ENCODE measurements at places on chromosomes 3 and 15.

- no peak for DNase-seq
Observed at GRCh38 chr3:112767177-112767576, 79.5 kb downstream of the CD200R1L start.

DNA sequence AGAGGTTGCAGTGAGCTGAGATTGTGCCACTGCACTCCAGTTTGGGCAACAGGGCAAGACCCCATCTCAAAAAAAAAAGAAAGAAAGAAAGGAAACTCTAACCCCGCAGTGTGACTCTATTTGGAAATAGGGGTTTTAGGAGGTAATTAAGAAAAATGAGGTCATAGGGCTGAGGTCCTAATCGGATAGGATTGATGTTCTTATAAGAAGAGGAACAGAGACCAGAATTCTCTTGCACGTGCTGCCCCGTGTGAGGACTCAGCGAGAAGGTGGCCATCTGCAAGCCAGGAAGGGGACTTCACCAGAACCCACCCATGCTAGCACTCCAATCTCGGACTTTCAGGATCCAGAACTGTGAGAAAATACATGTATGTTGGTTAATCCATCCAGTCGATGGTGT is 25.8 kb downstream of the KLHL6 start:
- no peak for DNase-seq

DNA sequence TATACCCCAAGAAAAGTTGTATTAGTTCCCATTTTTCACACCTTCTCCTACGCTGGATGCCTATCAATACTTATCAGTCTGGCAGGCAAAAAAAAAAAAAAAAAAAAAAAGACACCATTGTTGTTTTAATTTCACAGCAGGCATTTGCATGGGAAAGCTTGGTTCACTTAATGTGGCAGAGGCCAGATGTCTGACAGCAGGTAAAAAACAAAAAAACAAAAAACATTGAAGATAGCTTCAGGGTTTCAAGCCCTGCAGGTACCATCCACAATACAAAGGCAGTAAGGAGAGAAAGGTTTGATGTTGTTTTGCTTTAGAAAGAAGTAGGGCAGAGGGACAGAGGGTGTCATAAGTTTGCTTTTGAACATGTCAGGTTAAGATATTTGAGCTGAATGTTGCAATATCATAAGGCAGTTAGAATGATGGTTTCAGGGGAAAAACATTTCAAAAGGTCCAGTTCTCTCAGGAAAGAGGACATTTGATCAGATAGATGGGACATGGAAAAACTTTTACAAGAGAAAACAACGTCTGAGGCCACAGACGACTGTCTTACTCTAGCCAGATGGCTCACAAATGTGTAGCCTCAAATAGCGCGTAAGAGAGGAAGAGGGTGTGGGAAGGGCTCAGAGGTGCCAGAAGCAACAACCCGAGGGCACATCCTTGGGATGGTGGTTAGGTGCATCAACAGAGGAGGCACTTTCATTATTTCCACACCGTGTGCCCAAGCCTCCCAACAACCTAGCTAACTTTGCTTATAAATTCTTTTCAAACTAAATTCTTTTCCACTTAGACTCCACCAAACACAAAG is 25.7 kb downstream of the PCOLCE2 start:
- DNase-seq = peak; percentile 7

GRCh38 chr3:141372656-141373055 is 4.4 kb downstream of the ZBTB38 start:
- DNase-seq = no peak

- no peak for DNase-seq
Observed at GRCh38 chr15:50558012-50558411, 11.5 kb upstream of the USP50 start.

DNA sequence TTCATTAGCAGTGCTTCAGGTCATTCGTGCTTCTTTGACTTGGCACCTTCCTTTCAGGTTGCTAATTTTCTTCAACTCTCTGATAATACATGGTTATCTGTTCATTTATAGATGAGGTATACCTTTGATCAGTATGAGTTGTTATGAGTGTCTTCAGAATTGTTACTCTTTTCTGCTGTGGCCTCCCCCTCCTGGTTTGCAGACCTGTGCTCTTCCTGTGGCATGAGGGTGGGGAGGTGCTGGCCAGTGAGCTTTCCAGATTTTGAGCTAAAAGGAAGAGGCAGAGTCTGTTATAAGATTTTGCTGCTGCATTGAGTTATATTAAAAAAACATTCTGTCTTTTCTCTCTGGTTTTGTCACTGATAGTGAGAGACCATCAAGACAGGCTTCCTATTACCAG is 30.8 kb upstream of the GOLGA6L9 start:
- no peak for DNase-seq

DNA sequence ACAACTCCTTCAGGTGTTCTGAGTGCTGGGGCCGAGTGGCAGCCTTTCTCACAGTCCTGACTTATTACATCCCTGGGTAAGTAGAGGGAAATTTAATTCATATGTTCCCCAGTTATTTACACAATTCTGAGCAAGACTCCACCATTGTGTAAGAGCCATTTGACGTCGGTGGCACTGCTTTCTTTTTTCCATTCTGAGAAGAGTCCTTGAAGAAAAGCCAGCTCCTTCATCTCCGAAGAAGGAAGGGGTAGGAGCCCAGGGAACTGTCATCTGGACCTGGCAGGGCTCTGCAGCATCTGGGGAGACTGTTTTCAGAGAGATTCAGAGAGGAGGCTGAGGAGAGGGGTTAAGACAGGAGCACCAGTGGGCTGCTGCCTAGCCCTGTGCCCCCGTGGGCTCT is 22.6 kb upstream of the MASP1 start:
- DNase-seq = no peak

GRCh38 chr15:39721893-39722292 is 60.7 kb downstream of the FSIP1 start:
- no peak for DNase-seq

GRCh38 chr3:138336454-138336999 is 6.9 kb upstream of the NME9 start:
- no peak for DNase-seq

DNA sequence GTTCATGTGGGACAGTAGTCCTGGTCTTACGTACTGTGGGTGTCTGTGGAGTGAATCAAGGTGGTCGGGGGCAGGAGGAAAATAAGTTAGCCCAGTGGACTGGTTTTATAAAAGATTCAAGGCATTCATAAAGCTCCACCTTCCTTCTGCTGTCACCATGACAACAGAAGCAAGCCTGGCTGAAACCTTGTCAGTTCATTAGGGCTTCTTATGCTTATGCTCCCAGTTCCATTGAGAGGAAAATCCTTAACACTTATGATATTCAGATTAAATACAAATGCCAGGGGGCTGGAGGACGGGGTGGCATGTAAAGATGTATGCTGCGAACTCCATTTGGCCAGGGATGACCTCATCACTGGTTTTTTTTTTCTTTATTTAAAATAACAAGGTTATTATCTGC is 283.1 kb upstream of the ATP10A start:
- no peak for DNase-seq

- DNase-seq = peak; percentile 52
Observed at GRCh38 chr3:134430950-134431445, 54.8 kb downstream of the ANAPC13 start.

All from iris pigment epithelial cell (primary cell).